ENCODE measurements at places on chromosomes 12 and 14.

DNA sequence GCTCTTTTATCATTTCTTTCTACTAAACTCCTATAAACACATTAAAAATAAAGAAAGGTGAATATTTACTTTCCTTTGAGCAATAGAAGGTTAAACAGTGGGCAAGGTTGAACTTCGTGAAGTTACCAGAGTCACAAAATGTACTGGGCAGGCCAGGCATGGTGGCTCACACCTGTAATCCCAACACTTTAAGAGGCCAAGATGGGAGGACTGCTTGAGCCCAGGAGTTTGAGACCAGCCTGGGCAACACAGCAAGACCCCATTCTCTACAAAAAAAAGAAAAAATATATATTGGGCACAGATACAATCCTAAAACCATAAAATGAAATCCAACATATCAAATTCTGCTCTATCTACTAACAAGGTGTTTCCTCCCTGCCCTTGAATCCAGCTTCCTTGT is 60.7 kb upstream of the VPS33A start:
- no peak for DNase-seq

DNA sequence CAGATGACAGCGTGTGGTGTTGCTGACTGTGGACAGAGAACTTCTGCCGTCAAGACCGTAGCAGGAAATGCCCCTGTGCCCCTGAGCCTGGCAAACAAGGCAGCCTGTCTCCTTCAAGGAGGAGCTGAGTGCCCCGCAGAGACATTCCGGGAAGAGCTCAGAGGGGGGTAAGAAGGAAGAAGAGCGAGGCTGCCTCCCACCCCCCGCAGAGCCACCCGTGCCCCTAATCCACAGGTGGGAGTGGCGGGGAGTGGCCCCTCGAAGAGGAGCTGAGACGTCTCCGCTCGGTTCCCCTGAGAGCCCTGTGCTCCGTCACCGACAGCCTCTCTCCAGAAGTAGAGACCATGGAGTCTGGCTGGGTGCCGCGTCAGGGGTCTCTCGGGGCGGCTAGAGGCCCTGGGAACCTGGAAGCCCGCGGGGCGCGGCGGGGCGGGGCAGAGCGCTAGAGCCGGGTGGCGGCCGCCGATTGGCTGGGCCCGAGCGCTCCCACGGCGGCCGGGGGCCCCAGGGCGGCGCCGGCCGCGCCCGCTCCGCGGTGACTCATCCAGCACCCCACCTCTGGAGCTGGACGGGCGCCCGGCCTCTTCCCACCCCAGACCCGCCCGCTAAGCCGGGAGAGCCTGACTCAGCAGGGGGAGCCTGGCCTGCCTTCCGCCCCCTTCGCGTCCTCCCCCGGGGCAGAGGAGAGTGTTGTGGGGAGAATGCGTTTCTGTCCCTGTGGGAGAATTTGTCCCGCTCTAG is 25.2 kb upstream of the KRT78 start:
- DNase-seq, result no peak

GRCh38 chr14:77099425-77100167 is 1.5 kb downstream of the CIPC start:
- DNase-seq, result no peak

DNA sequence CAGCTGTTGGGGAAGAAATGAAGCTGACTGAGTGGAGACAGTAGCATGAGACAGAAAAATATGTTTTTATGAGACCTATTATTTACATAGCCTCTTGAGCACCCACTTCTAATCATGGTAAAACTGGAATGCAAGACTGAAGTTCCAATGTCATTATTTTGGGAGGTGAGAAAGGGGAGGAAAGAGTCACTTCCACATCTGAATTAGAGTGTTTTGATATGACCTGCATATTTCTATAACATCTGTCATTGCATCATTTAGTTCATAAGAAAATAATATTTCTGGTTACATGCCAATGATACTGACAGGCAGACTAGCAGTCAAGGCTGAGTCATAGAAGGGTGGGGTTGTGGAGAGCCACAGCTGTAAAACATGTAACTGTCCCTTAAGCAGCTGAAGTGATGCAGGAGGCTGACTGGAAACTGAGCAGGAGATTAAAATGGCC is 26.7 kb downstream of the NTN4 start:
- no peak for DNase-seq

- no peak for DNase-seq
Observed at GRCh38 chr12:47560415-47560814, 145.4 kb downstream of the RPAP3 start.

GRCh38 chr12:104749545-104749944 is 208.5 kb downstream of the SLC41A2 start:
- DNase-seq, result no peak

DNA sequence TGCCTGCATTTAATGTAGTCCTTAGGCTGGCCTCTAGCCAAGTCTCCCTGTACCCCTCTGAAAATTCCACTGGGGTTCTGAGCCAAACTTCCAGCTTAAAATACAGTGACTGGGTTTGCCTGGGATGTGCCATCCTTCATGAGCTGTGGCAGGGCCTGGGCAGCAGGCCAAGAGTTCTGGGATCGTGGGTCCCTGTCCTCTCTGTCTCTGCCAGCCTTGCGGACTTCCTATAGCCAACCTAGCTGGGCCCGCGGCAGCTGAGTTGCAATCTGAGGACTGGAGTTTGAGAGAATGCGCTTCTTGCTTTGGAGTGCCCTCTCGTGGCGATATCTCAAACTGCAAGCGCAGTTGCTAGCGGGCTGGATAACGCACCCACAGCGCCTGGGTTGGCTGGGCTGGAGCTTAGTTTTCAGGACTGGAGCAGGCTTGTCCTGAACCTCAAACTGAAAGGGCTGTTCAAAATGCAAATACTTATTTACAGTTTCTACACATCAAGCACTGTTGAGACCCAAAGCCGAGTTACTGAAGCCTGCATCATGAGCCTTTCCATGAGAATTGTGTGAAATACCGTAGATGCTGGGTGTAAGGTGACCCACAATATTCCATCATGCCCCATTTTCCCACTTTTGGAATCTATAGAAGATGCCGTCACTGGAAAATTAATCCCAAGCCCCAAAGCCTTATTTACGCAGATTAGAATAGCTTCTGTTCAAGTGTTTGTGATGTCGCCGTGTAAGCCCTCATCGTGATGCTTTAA is 7.3 kb upstream of the IFI27L2 start:
- peak; percentile 75 for DNase-seq

GRCh38 chr12:52608826-52609630 is 7.8 kb upstream of the KRT72 start:
- no peak for DNase-seq

- DNase-seq, result no peak
Observed at GRCh38 chr14:105490267-105490571, 827 bp upstream of the TEDC1 start.

DNA sequence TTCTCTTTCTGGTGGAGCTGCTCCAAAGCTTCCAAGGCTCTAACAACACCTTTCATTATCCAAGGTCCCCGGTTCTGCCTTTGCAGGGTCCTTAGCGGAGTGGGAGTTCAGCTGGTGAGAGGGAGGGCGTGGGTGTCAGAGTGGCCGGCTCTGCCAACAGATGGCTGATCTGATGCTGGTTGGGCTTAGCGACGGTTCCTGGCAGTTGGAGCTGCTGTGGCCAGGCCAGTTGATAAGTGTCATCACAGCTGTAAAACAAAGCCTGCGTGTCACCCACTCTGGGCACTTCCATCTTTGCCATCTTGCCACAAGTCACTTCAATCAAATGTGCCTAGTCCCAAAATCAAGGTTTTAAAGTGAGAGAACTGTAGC is 36.3 kb downstream of the RIN3 start:
- DNase-seq, result no peak

- no peak for DNase-seq
Observed at GRCh38 chr14:104821971-104822608, 21.2 kb downstream of the ZBTB42 start.

DNA sequence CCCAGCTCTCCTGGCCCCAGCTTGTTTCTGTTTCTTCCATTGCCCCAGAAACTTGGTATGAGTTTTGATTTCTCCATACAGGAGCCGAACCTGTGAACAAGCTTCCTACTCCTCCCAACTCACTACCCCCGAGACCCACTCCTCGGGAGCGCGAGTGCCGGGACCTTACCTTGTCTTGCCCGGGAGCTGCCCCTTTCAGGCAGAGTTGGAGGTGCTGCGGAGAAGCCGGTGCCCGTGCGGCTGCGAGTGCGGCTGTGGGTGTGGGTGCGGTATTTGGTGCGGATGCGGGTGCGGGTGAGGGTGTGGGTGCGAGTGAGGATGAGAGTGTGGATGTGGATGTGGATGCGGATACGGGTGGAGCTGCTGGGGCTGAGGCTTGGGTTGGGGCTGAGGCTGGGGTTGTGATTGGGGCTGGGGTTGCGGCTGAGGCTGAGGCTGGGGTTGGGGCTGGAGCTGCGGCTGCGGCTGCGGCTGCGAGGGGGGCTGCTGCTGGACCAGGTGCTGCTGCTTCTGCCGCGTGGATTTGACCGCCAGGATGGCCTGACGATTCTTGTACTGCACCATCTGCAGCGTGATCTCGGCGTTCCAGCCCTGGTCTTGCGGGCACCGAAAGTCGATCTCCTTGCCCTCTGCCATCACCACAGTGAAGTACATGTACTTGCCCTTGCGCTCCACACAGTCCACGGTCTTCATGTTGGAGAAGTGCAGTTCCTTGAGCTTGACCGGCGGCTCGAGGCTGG is 1.1 kb downstream of the PHLDA1 start:
- DNase-seq, result peak; percentile 54

GRCh38 chr12:60180298-60180697 is 584.5 kb downstream of the SLC16A7 start:
- no peak for DNase-seq

- no peak for DNase-seq
Observed at GRCh38 chr12:47206450-47207339, 126.9 kb upstream of the AMIGO2 start.

- no peak for DNase-seq
Observed at GRCh38 chr12:124804011-124804621, 59.5 kb downstream of the SCARB1 start.

DNA sequence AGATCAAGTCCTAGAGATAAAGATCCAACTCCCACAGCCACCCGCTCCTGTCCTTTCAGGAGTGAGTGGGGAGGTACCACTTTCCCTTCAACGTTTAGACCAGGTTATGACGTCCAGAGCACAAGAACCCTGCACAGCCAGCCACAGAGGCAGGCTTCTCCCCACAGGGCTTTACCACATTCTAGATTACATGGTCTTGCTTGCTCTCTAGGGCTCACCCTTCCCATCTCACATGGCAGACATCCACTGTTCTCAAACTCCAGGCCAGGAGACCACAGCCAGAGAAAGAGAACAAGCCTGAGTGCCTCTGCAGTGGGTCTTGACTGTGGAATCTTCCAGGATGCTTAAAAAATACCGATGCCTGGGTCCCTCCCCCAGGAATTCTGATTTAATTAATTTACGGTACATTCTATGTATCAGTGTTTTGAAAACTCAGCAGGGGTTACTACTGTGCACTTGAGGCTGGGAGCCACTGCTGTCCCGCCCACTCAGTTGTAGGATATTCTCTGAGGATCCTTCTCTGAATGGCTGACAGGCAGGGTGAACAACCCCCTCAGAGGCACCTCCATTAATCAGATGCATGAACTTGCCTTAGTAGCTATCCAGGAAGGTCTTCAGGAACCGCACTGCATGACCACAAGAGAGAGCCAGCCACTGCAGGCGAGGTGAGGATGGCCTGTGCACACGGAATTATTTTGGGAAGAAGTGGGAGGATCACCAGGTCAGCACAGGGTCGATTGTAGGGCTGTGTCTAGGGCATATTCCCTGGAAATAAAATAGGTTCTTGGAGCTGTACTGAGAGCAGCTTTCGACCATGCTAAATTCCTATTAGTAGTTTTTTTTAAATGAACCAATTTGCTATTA is 21.5 kb upstream of the SOCS2 start:
- DNase-seq, result no peak

GRCh38 chr14:99687284-99688209 is 3.4 kb downstream of the CYP46A1 start:
- DNase-seq, result peak; percentile 29

DNA sequence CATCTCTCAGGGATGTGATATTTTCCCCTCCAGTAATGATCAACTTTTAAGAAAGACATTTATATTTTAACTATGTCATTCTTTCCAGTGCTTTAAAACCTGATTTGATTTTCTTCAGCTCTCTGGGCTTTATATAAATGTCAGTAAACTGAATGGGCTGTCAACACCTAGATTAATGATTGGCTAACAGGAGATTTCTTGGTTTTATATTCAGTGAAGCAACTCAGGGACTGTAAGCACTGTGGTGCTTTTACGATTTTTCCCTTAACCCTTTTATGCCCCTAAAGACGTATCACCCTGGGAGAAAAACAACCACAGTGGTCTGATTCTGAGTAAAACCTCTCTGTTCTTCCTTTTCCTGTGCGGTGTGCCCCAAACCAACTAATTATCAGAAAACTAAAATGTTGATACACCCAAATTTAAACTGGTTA is 38.0 kb downstream of the PTGER2 start:
- DNase-seq, result no peak

- DNase-seq, result no peak
Observed at GRCh38 chr12:131699434-131699833, 11.5 kb upstream of the SFSWAP start.

Measured in central memory CD8-positive, alpha-beta T cell (primary cell).